ENCODE measurements at places on chromosomes 5 and 9.

DNA sequence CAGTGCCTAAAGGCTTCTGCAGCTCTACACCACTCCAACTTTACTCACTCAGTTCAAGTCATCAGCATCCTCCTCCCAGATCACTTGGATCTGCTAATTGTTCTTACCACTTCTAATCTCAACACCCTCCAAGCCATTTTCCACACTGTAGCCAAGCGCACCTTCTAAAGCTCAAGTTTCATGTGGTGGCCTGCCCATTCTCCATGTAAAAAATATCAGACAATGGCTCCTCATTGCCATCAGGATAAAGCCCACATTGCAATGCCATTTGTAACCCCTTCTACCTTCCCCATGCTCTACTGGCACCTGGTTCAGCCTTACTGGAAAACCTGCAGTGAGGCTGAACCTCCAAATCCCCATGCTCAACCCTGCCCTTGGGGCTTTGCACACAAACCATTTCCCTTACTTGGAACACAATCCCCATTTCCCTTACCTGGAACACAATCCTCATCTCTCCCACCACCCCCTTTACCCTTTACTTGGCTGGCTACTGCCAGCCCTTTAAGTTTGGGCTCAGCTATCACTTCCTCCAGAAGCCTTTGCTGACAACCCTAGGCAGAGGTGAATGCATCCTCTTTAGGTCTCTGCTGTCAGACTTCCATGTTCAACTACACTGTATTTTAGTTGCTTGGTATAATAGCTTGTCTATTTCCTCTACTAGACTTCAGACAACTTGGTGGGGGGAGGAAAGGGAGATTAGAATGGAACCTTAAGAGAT lies 220.0 kb downstream of the TSSK1B start:
- DNase-seq, result no peak

DNA sequence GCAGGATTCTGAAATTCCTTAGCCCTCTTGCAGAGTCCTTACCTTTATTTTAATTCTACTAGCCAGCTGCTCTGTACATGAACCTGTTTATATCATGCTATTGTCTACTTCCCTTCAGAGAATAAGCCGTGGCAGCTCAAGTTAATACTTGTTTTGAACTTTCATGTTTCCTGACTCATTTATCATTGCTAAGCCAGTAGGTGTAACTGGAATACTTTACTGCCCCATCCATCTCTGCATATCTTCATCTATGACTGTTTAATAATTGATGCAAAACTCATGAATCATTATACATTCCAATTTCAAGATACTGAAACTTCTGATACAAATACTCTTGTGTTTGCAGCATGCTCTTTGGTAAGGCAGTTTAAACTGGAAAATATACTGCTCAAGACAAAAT lies 174.7 kb downstream of the PPP2R2B start:
- peak; percentile 19 for DNase-seq

DNA sequence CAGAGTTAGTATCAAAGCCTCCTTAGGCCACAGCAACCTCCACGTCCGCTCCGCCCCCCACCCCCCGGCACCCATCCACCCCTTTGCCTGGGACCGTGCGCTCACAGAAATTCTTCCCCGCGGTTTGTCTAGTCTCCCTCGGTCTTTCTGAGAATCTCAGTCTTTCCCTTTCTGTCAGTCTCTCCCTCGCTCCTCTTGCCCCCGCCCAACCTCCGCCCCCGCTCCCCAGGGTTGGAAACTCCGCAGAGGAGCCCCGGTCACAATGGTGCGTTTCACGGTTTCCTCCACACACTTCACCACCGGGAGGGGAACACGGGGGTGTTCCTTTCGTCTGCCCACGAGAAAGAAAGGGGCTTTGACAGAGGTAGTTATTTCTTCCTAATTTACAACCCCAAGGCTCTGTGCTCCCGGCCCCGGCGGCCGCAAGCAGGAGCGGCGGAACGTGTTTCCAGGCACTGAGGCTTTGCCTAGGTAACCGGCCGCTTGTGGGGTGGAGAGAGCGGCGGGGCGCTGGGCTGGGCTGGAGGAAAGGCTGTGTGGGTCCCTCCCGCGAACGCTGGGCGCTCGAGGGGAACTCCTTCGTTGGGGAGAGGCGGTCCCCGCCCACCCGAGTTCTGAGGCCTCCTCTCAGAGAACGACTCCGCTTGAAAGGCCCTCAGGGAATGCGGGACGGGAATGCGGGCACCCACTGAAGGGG lies 2.1 kb downstream of the NR4A3 start:
- DNase-seq, result peak; percentile 17

- no peak for DNase-seq
Measured at GRCh38 chr5:96199713-96200183, 233.3 kb downstream of the PCSK1 start.

GRCh38 chr5:174990909-174991308 lies 266.5 kb downstream of the MSX2 start:
- DNase-seq, result peak; percentile 3

DNA sequence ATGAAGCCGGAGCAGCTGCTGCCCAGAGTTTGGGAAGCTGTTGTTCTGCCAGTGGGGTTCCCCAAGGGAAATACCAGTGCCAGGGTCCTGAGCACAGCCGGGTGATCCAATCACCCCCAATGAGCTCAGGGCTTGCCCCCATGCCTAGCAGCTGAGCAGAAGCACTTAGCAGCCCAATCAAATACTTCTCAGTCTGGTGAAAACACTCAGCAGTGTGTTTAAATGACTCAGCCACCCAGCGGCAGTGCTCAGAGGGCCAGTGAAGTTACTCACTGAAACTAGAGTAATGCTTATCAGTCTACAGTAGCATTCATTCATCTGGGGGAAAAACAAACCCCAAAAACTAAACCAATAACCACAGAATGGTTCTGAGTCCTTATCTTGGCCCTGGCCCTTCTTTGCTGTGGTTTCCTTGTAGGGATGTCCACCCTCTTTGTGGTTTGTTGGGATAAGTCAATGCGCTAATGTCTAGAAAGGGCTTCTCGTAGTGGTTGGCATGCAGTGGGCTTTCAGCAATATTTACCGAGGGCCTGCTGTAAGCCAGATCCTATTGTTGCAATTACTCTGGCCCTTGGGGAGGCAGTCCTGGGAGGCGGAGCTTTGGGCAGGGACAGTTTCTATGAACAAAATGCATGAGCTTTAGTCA lies 43.1 kb downstream of the LHX2 start:
- no peak for DNase-seq

DNA sequence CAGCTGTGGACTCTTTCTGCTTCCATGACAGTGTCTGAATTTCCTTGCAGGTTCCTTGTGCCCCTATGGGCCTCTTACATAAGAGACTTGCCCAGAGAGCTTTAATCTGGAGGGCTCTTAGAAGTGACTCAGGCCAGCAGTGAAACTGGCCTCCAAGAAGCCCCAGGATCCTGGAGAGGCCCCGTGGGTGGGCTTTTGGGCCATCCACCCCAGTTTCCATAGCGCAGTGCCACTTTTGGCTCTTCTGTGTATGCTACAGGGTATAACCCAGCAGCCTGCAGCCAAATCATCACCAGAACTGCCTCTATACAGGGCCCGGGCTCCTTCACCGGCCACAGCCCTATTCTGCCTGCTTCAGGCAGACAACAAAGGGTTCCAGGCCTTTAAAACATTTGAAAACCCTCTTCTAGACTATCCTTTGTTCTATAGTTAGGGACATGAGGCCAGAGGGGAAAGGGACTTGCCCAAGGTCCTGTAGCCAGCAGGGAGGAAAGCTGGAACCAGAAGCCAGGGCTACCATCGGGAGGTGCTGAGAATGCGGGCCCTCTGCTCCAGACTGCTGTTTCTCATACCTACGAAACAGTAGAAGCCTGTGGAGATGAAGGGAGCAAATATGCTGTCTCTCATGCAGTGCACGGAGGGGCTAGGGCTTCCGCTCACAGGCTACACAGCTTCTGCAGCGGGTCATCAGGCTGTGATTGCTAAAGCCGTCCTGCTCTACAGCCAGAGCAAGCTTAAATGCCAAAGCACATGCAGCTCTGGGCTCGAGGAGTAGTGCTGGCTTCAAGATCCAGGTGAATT lies 18.0 kb downstream of the SH3PXD2B start:
- no peak for DNase-seq

GRCh38 chr9:122975196-122975595 lies 34.4 kb downstream of the RABGAP1 start:
- DNase-seq, result peak; percentile 36

DNA sequence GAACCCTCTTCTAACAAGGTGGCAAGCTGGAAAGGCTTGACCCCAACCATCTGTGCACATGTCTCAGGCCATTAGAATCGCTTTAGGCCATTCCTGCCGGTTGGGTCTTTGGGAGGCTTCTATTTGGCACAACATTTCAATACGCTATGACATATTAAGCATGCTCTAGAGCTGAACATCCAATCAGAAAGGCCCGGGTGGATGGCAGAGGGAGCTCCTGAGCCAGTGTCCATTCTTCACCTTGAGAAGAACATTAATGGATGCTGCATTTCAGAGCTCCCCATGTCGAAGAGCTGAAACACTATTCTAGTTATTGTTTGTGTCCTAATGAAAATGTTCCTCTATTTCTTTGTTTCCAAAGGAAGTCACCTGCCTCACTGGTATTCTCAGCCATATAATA lies 12.8 kb downstream of the SPATA9 start:
- no peak for DNase-seq

- DNase-seq, result no peak
Measured at GRCh38 chr5:100539519-100539918, 4.3 kb downstream of the FAM174A start.

DNA sequence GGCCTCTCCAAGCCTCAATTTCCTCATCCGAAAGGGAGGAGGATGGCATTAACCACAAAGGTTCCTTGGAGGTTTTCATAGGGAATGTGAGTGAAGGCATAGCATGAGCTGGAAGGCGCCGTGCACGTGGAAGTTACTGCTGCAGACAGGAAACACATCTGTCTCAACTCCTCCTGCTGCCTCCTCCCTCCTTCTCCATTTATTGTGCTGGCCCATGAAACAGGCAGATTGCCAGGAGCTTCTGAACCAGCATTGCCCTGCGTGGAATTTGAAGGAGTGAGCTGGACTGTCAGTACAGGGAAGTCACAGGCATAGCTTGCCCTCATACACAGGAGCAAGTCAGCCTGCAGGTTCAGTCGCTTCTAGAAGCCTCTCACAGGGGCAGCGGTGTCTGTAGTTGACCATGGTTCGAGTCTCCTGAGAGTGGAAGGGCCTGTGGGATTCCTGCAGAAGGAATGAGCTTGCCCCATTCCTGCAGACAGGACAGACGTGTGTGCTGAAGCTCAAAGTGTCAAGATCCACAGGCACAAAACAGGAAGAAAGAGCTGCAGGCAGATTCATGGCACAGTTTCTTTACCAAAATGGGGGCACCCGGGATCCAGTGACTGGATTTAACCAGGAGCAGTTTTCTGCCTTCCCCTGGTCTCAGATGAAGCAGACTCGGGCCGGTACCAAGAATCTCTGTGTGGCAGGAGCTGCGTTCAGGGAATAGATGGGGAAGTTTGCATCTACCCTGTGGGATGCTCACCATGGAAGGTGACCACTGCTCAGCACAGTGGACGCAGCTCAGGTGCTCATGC lies 48.7 kb upstream of the CTSL start:
- no peak for DNase-seq

- no peak for DNase-seq
Measured at GRCh38 chr5:146467760-146468159, 20.6 kb downstream of the TCERG1 start.

DNA sequence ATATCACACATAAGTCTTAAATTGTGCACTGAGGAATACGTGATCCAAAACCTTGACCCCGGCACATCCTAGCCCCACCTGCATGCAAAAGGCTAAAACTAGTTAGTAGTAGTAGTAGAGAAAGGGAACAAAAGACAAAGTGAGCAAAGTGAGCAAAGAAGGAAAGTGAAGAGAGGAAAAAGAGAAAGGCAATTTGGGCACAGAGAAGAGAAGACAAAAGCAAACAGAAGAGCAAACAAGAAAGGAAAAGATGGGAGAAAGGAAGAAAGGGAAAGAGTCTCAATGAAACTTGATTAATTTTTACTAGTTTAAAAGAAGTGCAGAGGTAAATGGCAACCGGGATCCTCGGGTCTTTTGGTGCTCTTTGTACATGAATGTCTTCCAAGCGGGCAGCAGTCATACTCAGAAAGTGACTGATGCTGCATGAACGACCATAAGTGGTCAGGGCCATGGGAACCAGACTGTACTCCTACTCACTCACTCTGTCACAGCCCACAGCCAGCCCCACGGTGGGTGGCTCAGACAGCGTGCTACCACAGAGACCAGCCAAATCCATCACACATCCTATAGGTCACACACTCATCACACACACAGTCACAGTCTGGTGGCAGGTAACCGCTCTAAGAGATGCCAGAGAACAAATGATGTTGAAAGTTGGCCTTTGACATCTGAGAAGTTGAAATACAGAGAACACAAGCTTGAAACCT lies 203.9 kb downstream of the FBN2 start:
- no peak for DNase-seq

DNA sequence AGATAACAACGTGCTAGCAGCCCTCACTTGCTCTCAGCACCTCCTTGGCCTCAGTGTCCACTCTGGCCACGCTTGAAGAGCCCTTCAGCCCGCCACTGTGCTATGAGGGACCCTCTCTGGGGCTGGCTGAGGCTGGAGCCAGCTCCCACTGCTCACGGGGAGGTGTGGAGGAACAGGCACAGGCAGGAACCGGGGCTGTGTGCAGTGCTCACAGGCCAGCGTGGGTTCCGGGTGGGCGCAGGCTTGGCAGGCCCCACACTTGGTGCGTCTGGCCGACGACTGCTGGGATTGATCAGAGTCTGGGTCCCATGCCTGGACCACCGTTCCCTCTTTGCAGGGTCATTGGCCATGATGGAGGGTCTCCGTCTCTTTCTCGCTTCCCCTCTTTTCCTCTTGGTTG lies 194.3 kb upstream of the GRAMD2B start:
- DNase-seq, result no peak

GRCh38 chr5:143361438-143361837 lies 42.0 kb downstream of the NR3C1 start:
- no peak for DNase-seq

All from lung microvascular endothelial cell (primary cell).